ENCODE measurements at places on chromosomes 7 and 10.

DNA sequence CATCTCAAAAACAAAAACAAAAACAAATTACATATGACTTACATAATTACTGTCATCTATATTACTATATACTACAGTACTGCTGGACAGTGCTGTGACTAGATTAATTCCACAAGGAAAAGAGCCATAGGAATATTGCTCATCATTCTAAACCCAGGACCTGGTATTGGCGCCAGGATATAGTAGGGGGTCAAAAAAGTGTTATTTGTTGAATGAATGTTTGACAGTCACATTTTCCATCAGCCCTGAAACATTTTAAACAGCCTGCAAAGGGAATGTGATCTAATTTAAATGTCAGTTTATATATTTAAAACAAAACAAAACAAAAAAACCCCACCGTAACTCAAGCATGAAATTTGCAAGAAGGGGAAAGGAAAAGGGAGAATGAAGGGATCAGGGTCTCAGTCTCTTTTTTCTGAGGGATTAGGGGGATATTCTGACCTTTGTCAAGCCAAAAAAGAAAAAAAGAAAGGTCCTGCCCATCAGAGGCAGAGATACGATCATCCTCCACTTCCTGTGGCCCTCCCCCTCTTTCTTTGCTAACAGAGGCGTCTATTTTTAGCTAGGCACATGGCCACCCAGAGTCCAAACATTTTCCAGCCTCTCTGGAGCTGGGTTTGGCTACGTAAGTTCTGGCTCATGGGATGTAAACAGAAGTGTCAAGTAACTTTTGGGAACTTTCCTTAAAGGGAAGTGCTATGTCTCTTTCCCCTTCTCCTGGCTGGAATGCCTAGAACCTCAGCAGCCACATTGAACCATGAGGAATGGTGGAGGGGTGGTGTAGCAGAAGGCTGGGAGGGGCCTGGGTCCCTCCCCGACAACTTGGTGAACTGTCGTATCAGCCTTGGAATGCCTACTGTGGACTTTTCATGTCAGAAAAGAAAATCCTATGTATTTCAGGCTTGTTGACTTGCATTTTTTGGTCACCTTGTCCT is 44.6 kb upstream of the DLG5 start:
- no peak for DNase-seq

DNA sequence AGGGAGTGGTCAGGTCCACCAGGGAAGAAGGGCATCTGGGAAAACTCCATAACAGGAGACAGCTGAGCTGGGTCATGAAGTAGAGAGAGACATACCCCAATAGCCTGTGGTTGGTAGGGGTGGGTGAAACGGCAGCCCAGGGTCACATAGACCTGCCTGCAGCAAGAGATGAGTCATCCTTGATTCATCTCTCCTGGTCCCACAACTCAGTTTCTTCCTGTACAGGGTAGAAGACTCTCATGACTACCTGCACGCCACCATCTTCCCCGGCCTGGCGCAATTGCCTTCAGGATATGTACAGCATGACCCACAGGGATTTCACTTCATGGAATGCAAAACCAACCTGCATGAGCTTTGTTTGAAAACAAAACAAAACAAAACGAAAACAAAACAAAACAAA is 45.1 kb upstream of the ADAM12 start:
- DNase-seq = no peak

- no peak for DNase-seq
Measured at GRCh38 chr7:82998436-82998835, 164.2 kb downstream of the PCLO start.

DNA sequence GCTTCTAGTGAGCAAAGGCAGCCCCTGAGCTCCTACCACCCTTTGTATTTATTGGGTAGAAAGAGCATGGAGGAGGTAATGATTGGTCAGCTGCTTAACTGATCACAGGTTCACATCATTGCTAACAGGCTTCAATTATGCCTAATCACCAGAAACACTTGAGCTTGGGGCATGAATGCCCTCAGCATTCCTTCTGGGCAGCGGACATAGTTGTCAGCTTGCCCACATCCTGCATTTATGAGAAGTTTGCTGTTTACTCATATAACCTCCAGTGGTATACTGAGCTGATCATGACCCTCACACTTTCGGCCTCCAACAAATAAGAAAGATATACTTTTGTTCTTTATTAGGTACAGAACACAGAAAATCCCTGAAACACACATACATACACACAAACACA is 140.3 kb upstream of the ODAD2 start:
- no peak for DNase-seq

GRCh38 chr10:75497997-75498883 is 66.8 kb downstream of the LRMDA start:
- DNase-seq = no peak

- DNase-seq = no peak
Measured at GRCh38 chr7:101156866-101157589, 2.8 kb downstream of the AP1S1 start.

GRCh38 chr10:127812041-127812440 is 75.1 kb downstream of the FOXI2 start:
- no peak for DNase-seq

DNA sequence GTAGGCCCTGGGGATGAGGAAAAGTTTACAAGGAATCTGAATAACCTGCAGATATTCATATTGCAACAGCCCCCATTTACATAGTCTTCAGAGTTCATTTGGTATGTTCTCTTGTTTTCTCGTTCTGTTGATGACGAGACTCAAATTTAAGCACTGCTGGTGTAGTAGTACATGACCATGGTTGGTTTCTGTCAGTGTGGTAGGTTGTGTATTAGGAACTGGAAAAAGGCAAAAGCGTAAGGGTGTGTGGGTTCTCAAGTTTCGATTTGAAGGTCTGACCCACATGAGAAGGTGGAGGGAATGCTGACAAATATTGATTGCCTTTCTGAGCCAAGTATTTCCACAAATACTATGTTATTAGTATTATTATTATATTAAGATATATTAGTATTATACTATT is 151.7 kb downstream of the AUTS2 start:
- DNase-seq = no peak

GRCh38 chr7:139829775-139830117 is 682 bp downstream of the TBXAS1 start:
- no peak for DNase-seq

DNA sequence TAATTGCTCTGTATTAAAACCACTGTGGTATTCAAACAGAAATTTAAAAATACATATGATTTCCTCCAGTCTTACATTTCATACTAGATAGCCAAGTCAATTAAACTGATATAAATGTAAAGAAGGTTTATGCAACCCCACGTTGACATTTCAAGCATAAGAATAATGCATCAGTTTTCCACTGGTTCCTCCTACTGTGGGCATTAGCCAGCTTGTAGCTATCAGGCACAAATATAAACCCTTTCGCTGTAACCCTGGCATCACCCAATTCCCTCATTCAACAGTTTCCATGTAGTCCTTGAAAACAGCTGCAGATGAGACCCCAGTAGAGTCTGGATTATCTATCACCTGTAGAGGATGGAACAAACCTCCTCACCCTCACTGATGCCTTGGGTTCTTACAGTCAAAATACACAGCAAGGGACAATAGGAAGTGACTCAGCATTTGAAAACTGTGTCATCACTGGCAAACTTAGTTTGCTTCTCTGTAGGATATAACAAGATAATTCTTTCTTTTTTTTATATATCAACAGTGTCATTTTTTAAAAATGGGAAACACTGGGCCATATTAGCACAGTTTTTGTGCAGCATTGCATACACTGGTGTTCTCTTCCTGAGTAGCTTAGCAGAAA is 113.0 kb downstream of the PDE1C start:
- no peak for DNase-seq

DNA sequence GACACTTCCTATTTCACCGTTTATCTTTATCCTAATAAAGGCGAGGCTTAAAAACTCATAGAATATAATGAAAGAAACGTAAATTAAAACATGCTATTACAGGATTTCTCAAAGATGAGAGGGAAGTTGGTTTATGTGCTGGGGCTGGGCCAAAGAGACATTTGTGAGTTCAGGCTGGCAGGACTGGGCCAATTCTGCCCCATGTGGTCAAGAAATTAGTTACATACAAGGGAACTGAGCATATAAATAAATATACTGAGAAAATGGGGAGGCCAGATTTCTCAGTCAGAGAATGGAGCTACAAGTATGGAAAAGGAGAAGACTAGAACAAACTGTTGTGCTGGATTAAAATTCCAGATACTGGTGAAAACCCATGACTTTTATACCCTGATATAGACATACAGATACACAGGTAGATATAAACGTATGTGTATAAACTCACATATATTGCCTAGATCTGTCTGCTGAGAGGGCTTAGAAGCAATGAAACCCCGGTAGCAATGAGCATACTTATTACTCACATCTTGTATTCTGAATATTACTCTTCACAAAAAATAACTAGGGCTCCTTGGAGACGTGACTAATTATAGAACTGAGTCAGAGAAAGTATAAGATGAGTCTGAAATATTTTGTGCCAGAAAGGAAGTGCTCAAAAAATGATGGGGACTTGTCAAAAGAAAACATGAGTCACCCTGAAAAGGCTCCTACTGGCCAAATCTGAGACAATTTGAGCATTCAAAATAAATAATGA is 155.7 kb upstream of the FGFR2 start:
- no peak for DNase-seq

GRCh38 chr7:23470330-23471105 is at the start of gene IGF2BP3:
TSS of gene IGF2BP3 (minus strand) at chr7:23470491. CDS start at chr7:23470110, 381 bp downstream.
- DNase-seq = no peak

- no peak for DNase-seq
Measured at GRCh38 chr7:151453326-151453791, 13.4 kb upstream of the CRYGN start.

DNA sequence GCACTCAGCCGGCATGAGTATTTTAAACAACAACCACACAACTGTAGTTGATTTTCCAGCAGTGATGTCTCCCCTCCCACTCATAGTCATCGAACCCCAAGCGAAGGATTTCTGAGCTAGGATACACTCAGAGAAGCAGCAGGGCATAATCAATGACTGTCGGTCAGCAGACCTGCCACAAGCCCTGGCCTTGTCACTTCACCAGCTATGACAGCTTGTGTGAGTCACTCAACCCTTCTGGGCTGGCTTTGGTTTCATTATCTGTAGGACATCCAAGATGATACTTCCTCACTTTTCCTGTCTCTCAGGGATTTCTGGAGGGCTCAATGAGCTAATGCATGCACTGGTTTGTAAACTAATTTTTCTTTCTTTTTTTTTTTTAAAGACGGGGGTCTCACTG is 22.0 kb upstream of the UBE3C start:
- DNase-seq = no peak

DNA sequence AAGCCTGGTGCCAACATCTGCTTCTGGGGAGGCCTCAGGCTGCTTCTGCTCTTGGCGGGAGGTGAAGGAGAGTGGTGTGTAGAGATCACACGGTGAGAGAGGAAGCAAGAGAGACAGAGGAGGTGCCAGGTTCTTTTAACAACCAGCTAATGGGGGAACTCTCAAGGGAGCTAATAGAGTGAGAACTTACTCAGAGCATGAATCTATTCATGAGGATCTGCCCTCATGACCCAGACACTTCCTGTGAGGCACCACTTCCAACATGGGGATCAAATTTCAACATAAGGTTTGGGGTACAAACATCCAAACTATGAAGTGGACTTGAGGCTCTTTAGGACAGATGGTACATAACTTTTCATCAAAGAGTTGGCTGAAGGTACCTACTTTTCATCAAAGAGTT is 5.1 kb upstream of the ZNF32 start:
- no peak for DNase-seq

DNA sequence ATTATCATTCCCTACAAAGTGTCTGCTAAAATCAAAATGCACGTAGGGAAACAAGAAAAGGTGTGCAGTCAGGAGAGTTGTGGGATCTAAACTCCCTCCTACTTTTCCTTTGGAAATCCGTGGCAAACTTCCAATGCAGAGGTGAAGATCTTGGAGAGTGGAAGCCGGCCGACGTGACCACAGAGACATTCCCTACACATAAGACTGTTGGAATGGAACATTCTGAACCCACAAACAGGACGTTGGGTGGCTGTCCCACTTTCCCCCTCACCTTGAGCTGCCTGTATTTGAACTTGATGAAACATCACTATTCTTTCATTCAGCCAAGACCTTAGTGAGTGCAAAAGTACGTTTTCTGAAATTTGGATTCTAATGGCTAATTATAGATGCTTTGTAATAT is 65.9 kb downstream of the PRKCQ start:
- DNase-seq = no peak

DNA sequence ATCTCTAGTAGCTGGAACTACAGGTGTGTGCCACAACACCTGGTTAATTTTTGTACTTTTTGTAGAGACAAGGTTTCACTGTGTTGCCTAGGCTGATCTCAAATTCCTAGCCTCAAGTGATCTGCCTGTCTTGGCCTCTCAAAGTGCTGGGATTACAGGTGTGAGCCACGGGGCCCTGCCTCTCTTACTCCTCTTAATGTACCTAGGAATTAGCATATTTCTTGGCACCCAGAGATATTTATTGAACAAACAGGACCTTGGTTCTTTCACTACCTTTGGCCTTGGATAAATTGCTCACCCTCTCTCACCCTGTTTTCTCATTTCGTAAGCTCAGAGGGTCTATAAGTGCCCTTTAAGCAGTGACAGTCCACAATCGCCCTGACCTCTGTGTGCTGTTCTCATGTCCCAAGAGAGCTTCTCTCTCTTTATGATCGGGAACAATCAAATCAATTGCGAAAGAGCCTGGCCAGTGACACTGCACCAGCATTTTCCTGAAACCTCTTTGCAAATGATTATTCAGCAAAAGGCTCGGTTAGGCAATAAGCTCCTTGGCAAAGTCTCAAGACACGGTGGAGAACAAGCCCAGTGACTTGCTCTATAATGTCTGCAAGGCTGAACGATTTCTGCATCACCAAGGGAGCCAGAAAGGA is 117.7 kb downstream of the APBB1IP start:
- no peak for DNase-seq

DNA sequence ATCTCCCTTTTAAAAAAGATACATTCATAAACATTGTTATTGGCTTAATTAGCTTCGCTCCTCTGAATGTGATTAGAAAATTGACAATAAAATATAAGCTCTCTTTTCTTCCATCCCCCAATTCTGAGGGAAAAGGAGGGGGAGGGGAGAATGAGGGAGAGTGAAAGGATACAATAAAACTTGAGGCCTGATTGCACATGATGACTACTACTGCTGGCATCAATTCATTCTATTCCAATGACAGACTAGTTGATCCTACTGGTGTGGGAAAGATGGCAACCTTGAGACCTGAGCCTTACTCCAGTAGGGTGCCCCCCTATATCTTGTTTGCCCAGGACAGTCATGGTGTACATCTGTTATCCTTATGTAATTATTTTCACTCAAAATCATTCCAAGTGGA is 4.5 kb upstream of the IQUB start:
- DNase-seq = no peak

DNA sequence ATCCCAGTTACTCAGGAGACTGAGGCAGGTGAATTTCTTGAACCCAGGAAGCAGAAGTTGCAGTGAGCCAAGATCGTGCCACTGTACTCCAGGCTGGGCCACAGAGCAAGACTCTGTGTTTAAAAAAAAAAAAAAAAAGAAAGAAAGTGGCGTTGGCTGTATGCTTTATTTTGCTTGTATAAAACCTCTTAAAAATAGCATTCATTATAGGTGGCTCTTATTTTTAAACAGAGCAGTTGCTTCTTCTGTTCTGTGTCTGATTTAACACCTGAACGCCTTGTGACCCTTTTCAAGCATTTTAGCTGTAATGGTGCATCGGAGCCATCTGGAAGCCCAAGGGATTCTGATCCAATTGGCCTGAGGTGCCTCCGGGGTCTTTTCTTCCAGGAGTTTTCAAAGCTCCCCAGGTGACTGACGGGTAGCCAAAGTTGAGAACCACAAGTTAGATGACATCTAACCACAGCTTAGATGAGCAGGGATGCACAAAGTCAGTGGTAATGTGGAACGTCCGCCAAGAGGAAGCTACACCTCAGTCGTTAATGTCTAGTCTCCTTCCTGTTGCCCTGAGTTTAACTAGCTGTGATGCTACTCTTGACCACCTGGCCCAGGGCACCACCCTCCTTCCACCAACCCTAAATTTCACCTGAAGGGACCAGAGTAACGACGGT is 274.6 kb upstream of the KLF6 start:
- DNase-seq = no peak

All from activated naive CD4-positive, alpha-beta T cell (primary cell).